Muscle of back (tissue), 13 donors: ENCODE measurements at places on chromosomes 1 and 21. TPM values are rescaled to one million over a fixed set of nuclear protein-coding genes. Genes with fewer than 3 reads are reported as not detected.

The RNPEP gene
- polyA plus RNA-seq, result 19.6 TPM

The GPR52 gene
- not detected for polyA plus RNA-seq

The MYCL gene
- 2.0 TPM for polyA plus RNA-seq

The OR2G6 gene
- polyA plus RNA-seq, result not detected

The CFAP45 gene
- 0.20 TPM for polyA plus RNA-seq

The MYOC gene
- 5.2 TPM for polyA plus RNA-seq

The SLC25A34 gene
- 3.2 TPM for polyA plus RNA-seq

The AMY1C gene
- not detected for polyA plus RNA-seq

The ATP1A4 gene
- polyA plus RNA-seq, result 1.4 TPM

The HSD3B1 gene
- not detected for polyA plus RNA-seq

The SRSF11 gene
- 289 TPM for polyA plus RNA-seq

The EXOC8 gene
- 7.2 TPM for polyA plus RNA-seq
